SK-MEL-5 (cell line): ENCODE measurements at places on chromosomes 3 and 15. TPM values are rescaled to one million over a fixed set of nuclear protein-coding genes. Genes with fewer than 3 reads are reported as not detected.

DNA sequence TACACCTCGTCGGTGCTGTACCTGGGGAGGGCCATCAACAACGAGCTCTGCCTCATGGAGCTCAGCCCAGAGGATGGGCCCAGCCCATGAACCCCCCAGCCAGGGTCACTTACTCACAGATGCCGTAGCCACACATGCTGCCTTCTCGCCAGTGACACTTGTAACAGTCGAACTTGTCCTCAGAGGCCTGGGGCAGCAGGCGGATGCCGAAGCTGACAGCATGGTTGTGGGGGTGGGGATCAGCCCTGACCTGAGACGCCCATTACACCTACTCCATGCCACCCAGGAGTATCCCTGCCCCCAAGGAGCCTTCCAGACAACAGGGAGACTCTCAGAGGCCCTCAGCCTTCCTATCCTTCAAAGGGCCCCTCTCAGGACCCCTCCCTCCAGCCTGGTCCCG, 12.1 kb downstream of the ALS2CL start:
- DNase-seq: no peak

DNA sequence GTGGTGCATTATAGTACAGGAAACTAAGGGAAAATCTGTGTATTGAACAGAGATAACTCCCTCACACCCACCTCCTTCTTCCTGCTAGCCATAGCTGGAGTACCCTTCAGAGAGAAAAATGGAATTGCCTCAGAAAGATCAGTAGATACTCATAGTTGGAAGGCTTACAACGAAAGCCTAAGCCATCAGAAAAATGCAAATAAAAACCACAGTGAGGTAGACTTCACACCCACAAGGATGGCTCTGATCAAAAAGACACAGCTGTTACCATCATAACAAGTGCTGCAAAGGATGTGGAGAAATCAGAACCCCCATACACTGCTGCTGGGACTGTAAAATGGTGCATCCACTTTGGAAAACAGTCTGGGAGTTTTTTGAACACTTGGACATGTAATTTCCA, 7.4 kb upstream of the DLG1 start:
- no peak for DNase-seq

- peak; percentile 82 for DNase-seq
Measured at GRCh38 chr3:126654571-126655383, at the start of gene TXNRD3. Gene TXNRD3, minus strand, starts transcription at chr3:126655124.

- DNase-seq: no peak
Measured at GRCh38 chr15:28945626-28946230, 60.0 kb downstream of the APBA2 start.

DNA sequence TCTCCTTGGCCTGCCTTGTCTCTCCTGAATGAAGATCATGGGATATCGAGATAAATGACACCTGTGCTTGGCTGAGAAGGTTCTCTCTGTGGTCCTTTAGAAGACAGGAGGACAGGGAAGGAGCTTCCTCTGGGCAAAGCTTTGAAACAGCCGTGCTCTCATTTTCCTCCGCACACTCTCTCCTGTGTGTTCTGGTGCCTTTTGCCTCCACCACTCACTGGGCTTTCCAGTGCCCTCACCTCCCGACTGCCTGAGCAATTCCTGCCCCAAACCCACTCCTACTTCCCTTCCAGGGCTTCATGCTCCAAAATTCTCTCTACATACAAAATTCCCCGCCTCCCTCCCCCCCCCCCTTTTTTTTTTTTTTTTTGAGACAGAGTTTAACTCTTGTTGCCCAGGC, 32.3 kb downstream of the UPK1B start:
- DNase-seq: no peak

DNA sequence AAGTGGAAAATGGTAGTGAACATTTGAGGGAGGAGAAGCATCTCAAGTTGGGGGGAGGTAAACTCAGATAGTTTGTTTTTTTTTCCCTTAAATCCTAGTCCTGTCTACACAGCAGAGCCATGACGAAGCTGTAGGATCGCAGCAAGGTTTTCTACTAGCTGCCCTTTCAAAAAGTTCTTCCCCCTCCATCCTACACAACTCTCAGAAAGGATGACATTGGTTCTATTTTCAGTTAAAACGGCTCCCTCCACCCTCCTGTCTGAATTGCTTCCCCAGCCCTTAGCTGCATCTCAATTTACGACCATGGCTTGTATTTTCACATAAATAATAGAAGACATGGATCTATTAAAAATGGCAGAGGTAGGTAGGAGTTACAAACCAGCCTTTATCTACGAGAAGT, 2.2 kb downstream of the HOMER2 start:
- DNase-seq: no peak

DNA sequence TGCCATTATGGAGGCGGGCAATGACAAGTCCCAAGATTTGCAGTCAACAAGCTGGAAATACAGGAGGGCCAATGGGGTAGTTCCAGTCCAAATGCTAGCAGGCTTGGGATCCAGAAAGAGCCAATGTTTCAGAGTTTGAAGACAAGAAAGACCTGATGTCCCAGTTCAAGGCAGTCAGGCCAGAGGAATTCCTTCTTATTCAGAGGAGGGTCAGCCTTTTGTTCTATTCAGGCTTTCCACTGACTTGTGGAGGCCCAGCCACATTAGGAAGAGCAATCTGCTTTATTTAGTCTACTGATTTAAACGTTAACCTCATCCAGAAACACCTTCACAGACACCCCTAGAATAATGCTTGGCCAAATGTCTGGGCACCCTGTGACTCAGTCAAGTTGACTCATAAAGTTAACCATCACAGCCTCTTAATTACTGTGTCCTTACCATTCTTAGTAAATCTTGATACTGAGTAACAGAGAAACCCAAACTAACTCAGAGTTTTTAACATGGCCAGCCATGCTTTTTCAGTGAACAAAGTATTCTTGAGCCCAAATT, 50.9 kb upstream of the NPHP3 start:
- DNase-seq: no peak

GRCh38 chr3:23762214-23762613, 43.5 kb upstream of the UBE2E1 start:
- no peak for DNase-seq

DNA sequence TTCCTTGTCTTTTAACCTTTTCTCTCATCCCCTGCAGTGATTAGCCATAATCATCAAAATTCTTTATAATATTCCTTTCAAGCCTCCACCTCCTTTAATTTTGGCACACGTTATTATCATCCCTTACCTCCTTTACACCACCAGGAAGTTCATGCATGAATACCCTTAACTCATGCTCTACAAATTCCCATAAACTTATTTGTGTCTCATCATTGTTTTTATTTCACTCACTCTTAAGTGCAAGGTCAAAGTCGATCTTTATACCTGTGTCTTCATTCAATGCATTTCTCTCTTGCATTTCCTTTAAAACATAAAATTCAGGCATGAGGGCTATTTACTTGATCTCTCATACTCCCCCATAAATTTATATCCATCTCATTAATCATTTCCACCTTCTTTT, 1064.6 kb upstream of the CADM2 start:
- DNase-seq: no peak

DNA sequence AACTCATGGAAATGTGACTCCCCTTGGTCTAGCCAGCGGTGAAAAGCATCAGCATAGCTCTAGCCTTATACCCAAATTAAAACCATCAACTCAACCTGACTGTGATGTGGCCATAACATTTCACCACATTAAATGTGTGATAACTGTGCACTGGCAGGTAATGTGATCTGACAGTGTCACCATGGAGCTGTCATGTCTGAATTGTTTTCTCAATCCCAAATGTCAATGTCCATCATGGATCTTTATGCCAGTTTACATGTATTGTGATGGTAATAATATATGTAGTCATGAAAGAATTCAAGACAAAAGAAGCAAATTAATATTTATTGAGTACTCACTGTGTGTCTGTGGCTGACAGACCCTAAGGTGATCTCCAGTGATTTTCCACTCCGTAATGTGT, 213.4 kb upstream of the EOMES start:
- DNase-seq: no peak

DNA sequence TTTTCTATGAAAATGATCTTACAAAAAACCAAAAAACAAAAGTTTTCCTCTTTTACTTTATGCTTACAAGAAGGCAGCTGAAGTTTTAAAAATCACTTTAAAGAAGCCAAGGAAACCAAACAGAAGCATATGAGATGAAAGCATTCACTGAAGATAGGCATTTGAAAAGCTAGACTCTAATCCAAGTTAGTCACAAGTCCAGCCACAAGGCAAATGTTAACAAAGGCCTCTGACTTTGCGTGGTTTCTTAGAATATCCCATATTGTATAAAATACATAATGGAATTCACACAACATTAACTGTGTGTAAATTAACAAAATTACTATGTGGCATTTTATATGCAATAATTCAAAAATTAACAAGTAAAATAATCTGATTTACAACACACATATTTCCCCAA, 17.7 kb downstream of the MRPL3 start:
- DNase-seq: peak; percentile 60

DNA sequence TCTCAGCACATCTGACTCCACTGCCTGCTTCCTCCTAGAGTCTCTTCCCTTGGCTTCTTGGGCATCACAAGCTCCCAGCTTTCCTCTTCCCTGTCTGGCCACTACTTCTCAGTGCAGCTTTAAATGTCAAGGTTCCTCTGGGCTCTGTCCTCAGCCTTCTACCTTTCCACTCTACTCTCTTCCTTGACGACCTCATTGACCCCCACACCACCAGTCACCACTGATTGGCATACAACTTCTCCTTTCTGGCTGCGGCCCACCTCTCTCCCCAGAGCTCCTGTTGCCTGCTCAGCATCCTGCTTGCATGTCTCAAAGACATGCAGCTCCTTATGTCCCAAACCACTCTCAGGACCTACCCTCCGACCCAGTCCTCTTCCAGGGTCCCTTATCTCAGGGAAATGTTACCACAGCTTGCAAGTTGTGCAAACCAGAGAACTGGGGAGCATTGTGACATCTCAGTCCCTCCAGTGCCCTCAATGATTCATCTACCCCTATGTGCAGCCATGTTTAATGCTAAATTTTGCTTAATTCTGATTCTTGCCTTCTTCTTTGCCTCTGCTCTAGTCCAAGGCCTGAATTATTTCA, 49.9 kb downstream of the TRPM1 start:
- no peak for DNase-seq

DNA sequence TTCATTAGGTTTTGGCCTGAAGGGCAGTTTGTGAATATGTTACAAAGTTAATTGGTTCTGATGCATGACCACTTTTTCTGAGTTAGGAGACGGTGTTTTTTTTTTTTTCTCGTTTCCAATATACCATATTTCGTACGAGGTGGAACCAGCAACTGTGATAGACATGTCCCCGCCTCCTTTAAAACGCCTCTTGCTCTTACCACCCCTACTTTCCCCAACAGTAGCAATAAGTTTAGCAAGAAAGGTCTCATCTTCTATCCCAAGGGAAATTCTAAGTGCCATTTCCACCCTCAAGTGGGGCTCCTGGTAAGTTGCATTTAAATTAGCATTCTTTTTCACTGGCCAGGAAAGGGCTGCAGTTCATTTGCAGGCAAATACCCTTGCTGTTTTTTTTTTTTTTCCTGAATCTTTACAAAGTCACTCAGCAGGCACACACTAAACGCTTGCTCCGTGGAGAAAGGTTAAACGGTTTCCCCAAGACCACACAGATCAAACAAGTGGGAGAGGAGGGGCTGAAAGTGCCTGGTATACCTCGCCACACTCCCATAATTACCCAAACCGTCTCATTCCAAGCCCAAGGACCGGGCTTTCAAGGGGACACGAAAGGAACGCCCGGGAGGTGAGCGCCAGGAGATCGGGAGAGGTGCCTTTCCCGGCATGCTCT, 39.5 kb upstream of the MGA start:
- peak; percentile 19 for DNase-seq

DNA sequence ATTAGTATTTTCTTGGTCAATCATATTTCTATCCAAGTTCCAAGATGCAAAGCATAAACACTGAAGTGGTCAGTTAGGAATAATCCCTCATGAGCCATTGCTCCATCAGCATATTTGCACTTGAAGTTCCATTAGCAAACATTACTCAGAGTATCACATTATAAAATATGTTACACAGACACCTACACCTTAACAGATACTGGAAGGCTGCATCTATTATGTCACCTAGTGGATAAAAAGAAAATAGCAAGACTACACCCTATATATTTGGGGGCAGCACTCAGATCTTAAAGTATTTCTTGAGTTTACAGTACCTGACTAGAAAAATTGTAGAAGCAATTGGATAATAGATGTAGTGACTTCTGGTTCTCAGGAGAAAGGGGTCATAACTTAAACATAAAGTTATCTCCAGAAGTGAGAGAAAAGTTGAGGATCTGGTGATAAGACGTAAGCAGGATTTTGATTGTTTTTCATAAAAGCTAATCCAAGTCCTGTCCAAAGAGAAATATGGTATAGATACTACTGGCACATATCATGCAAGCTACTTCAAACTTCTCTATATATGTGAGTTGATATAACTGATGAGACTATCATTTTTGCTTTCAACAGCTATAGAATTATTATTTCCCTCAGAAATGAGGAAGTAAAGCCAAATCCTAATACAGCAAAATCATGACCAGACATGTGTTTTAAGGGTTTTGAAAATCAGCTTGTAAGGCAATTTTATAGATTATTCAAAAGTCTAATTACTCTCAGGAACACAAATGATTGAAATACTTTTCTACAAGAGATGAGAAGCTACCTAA, 422.2 kb downstream of the GBE1 start:
- DNase-seq: peak; percentile 37

- no peak for DNase-seq
Measured at GRCh38 chr3:45943207-45943846, at the start of gene CXCR6. Gene CXCR6, plus strand, starts transcription at chr3:45943464. Its CDS starts 3,018 bp downstream, at chr3:45946482.

DNA sequence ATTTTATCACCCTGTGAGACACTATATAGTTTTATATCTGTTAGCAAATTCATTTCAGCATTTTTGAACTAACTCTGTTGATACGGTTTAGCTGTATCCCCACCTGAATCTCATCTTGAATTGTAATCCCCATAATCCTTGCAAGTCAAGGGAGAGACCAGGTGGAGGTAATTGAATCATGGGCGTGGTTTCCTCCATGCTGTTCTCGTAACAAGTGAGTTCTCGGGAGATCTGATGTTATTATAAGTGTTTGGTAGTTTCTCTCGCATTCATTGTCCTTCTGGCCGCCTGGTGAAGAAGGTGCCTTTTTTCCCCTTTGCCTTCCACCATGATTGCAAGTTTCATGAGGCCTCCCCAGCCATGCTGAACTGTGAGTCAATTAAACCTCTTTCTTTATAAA, 53.2 kb upstream of the TMC3 start:
- DNase-seq: no peak

DNA sequence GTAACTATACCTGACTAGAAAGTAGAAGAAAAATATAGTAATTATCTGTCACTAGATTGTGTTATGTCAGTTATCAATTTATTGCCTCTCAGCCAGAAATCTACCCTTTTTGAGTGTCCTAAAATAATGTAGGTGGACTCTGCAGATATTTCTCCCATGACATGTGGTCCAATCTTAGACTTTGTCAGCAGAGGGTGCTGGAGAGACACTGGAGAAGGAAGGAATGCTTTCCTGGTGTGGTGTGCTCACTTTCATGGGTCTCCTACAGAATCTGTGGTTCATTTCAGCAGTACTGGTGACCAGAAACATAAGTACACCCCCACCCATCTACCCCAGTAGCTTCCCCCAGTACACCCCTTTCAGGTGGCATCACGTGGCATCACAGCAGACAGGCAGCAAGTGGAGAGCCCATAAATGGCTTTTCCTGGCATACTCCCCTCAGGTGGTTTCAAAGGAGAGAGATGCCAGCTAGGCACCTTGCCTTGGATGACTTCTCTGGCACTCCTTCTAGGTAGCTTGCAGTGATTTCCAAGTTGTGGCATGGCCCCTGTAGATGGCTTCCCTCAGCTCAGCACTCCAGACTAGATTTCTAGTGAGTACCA, 114.7 kb downstream of the GADL1 start:
- DNase-seq: peak; percentile 71

Gene OR5AC2
- not detected in 2 replicates for total RNA-seq

Gene ATP10A
- 7.1 TPM in 2 replicates for total RNA-seq

Gene VILL
- 3.6 and 3.7 TPM in 2 replicates for total RNA-seq

Gene AMOTL2
- total RNA-seq: 12.1 and 12.5 TPM in 2 replicates
